ENCODE measurements at places on chromosomes 12 and 14.

- DNase-seq = no peak
These were observed 2.7 kb downstream of the ERP29 start for GRCh38 chr12:112015938-112016337.

DNA sequence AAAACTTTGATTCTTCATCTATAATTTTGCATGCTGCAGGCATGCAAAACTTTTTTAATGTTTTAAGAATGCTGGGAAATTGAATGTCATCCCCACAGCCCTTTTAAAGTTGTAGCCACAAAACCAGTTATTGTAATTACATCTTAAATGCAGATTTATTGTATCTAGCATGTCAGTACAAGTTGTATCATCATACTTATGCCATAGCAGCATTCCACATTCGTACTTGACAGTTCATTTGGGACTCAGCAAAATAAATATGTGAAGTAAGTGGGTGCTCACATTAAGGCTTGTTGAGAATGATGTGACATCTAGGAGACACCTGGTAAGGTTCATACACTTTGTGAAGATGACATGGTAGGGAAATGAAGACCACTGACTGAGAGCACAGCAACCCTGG is 44.0 kb upstream of the GZMB start:
- DNase-seq = no peak

DNA sequence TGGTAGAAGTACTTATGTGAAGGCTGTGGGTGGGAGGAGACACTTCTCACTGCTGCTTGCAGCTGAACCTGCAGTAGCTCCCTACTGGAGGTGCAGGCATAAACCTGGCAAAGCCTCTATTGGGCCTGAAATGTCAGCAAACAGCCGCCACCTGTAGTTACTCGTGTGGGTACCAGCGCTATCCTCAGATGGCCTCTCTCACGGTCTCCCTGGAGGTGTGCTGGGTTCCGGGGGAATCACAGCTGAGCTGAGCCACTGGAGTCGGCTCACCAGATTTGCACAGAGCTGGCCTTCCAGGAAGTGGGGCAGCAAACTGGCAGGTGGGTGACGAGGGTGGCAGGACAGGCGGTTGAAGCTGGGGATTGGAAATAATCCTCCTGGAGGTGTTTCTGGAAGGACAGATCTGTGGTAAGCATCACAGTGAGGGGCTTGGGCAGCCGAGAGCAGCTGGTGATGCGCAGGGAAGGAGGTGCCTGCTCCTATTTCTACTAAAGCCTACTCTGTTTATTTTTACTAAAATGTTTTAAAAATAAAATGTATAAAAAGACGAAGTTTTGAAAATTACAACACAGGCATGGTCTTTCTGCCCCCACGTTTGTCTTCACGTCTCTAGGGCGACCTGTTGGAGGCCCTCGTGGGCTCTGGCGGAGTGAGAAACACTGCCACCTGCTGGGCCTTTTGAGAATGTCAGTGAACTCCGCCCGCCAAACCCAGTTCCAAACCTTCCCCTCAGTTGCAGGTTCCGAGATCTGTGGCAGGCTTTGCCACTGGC is 67.8 kb upstream of the PLEKHG3 start:
- DNase-seq = peak; percentile 60

DNA sequence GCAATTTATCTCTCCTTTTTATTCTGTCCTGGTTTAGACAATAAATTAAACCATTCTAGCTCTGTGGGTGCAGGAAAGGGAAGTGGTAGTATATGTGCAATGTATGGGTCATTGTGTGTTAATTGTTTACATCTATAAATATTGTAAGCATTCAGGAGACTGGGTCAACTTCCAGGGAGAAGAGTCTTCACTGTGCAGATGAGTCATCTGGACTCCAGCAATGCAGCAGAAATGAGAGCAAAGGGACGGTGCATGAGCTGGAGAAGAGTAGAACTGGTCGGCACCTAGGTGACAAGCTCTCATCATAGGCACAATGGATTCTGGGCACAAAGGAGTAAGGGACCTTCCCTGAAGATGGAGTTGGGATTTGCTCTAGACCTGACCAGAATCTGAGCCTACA is 211.1 kb upstream of the DAAM1 start:
- DNase-seq = no peak

DNA sequence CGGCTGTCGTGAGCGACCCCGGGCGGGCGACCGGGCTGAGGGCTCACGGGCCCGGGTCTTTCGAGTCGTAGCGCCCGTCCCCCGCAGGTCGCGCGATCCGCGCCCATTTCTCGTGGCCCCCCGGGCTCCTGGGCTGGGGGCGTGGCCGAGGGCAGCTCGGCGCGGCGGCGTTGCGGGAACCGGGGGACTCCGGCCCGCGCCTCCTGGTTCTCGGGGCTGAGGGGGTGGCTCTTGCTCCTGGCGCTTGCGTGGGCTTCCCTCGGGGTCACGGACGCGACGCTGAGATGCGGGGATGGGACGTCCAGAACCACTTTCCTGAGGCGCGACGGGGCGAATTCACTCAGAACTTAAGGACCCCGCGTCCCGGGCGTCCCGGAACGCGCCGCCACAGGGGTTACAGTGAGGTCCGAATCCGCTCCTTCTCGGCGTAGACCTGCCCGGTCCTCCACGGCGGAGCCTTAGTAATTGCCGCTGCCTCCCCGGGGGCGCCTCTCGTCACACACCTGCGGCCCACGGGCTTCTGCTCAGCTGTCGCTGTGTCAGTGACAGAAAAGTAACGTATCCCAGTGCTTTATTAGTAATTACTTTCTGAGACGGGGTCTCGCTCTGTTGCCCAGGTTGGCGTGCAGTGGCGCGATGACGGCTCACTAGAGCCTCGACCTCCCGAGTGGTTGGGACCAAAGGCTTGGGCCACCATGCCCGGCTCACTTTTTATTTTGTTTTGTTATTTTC is 606 bp downstream of the EP400 start:
- DNase-seq = no peak

DNA sequence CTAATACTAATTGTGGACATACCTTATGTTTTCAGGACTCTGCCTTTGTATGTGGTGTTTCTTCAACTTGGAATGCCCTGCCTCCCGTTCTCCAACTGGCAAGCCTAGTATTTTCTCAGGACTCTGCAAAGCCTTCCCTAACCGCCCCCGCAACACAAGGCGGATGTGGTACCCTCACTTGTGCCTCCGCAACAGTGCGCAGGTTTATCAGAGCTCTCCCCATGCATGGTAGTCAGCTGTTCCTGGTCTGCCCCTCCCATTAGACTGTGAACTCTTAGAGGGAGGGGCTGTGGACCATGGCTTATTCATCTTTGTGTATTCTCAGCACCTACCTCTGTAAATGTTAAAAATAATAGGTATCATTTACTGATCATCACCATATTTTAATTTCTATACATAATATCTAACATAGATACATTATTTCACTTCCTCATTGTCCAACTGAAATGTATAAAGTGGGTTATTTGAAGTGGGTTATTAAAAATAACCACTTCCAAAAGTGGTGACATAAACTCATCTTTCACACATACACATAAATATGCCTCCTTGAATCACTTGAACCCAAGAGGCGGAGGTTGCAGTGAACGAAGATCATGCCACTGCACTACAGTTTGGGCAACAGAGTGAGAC is 9.0 kb downstream of the LPAR5 start:
- DNase-seq = no peak

Measured in NCI-H1694 (cell line).